Suprapubic skin (tissue), 4 donors: ENCODE measurements at places on chromosomes 12 and 14.

GRCh38 chr14:103418481-103418818 lies 33.2 kb downstream of the MARK3 start:
- DNase-seq = no peak

- no peak for DNase-seq
Observed at GRCh38 chr14:42469637-42470426, 863.2 kb downstream of the LRFN5 start.

DNA sequence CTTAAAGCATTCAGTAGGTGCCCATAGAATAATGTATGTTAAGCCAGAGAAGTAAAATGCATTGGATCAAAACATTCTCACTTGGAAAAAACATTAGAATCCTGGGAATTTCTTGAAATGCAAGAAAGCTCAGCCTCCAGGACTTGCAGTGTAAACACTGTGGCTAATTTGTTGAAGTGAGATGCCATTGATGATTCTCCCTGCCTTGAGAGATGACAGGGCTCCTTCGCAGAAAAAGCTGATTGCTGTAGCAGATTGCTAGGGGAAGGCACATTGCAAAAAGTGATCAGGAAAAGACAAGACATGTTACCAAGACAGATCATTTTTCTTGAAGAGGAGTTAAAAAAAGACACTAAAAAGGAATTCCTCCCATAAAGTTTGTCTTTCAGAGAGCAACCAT lies 204.2 kb upstream of the HMGA2 start:
- no peak for DNase-seq

DNA sequence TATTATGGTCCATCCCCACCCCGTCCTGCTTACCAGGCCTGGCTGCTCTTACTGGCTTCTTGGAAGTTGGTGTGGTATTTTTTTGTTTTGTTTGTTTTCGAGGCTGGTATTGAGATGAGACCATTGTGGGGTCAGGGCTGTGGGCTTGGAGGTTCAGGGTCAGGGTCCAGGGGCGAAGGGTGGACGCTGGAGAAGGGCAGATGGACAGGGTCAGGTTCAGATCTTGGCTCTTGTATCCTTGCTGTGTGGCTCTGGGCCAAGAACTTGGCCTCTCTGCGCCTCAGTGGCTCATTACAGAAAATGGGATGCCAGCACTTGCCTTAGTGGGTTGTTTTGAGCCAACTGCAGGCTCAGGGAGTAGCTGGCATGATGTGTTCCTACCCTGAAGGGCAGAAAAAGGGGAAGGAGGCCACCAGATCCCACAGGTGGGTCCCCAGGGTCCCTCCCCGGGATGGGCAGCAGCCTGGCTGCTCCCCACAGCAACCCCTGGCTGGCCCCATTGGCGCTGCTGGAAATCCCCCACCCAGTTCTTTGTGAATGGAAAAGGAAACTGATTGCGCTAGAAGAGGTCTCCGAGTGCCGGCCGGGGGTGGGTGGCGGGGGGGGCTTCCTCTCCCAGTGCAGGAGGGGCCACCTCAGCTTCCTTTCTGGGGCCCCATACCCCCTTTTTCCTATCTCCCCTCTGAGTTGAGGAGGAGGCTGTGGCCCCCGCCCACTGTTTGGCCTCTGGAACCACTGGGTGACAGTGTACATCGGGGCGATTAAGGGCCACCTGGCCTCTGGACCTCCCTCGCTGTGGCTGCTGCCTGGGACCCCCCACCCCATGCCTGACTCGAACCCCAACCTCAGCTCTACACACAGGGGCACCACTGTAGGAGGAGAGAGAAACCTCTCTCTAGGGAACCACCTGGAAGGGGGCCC lies 25.0 kb downstream of the SH2B3 start:
- DNase-seq = no peak

GRCh38 chr12:122099856-122100255 lies 21.3 kb downstream of the MLXIP start:
- peak; percentile 21 for DNase-seq

- DNase-seq = no peak
Observed at GRCh38 chr12:57666897-57667296, 27.0 kb upstream of the OS9 start.

- DNase-seq = no peak
Observed at GRCh38 chr12:84601483-84601882, 311.1 kb downstream of the SLC6A15 start.

- no peak for DNase-seq
Observed at GRCh38 chr12:71730936-71731335, 23.7 kb upstream of the RAB21 start.

- no peak for DNase-seq
Observed at GRCh38 chr12:65655074-65655493, 169.2 kb upstream of the HMGA2 start.

DNA sequence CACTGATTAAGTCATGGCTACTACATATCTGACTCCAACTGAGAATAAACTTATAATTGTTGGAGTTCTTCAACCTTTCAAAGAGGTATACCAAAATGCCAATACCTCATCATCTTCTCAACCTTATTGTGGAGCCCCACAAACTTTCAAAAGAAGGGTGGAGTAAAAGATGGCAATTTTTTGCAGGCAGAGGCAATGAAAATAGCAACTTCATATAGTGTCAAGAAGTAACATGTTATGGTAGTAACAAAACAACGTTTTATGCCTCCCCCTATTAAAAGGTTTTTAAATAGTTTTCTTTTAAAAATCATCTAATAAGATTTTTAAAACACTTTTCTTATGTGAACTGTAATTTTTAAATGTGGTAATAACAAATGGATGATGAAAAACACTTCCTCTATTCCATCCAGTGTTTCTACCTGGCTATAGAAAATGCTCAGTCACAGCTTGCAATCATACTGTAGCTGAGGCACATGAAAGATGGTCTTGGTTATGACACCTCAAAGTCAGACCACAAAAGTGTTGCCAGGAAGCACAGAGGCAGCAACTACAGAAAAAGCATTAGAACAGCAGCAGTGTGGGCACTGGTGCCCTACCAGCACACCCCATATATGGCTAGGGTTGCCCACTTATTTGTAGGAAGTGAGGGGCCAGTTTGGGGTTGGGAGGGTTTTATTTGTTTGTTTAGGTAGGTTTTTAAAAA lies 7.0 kb downstream of the PPP1R12A start:
- no peak for DNase-seq

DNA sequence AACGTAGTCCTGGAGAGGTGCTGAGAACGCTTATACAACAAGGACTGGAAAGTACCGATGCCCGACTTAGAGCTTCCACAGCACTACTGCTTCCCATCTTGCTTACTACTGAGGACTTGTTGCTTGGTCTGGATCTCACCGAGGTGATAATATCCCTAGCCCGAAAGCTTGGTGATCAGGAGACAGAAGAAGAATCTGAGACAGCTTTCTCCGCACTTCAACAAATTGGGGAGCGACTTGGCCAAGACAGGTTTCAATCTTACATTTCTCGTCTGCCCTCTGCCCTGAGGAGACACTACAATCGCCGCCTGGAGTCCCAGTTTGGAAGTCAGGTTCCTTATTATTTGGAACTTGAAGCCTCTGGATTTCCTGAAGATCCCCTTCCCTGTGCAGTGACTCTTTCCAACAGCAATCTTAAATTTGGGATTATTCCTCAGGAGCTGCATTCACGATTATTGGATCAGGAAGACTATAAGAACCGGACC lies 1.1 kb downstream of the TOGARAM1 start:
- DNase-seq = no peak

DNA sequence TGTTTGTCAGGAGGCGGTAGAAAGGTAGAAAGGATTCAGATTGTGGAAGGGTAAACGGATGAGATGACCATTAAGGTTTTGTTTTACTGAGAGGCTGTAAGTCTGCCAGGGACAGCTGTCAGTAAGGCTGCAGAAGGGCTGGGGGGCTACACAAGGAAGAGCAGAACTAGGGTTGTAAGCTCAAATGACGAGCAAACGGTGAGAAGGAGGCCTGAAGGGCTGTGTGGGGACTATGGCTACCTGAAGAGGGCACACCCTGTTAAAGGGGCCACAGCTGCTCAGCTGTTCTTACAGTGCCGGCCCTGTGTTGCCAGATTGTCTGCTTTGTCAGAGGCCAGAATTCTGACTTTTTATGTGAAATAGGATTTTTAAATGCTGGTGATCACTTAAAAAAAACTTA lies 19.1 kb downstream of the VASH1 start:
- no peak for DNase-seq

DNA sequence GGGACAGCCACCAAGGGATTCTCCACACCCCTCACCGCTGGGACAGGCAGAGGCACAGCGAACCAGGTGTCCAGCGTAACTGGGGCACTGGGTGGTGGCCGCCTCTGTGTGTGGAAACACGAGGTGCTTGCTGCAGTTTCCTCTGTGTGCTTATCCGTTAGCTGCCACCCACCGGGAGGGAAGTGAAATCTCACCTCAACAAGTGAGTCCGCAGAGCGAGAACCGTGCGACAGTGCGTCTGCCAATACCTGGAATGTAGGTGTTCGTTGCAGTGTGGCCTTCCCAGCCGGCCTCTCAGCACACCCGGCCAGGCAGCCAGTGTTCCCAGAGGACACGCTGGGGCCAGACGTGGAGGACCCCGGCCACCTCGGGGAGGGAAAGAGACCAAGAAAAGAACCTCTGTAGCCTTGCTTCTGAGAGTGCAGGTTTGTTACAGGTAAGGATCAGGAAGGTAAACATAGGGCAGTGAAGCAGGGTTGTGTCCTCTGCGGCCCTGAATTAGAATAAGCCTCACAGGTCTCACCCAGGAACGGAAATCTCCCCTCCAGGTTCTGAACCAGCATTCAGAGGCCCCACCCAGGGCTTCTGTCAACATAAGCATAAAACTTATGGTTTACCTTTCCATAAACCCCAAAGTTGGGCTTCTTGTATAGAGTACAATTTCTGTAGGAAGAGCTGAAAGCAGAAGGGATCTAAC lies 1.5 kb downstream of the BCL2L14 start:
- no peak for DNase-seq

DNA sequence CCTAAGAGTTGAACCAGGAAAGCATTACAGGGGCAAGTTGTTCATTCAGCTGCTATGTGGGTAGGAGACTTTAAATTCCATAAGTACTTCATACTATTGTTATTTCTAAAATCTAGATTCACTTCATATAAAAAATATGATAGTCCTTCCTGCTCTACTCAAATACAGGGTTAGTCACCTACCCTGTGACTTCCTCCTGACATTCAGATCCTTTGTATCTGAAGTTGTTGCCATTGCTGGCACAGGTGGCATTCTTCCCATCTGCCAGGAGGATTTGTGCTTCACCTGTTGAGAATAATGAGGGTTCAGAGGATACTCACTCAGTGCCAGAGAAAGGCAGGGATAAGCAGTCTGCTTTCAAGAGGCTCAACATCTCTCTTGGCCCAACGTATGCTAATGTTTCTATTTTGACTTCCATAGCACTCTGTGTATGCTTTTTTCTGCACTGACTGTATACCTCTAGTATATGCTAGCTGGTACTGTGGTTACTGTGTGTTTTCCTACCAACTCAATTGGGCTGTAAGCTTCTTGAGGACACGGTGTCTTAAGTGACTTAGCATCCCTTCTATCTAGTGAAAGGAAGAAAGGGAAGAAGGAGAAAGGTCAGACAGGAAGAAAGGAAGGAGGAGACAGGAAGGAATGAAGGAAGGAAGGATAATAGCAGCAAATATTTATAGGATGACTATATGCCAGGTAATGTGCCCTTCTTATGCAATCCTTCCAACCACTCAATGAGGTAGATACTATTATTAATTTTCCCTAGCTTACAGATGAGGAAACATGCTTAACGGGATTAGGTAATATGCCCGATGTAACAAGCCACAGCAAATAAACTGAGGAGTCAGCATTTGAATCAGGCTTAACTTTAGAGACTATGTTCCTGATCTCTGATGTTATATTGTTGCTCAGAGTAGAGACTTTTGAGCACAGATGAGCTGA lies 38.5 kb upstream of the FGF6 start:
- DNase-seq = no peak
